ENCODE measurements at places on chromosomes 5 and 9.

GRCh38 chr5:95718203-95718602 is 12.9 kb upstream of the RHOBTB3 start:
- no peak for DNase-seq

GRCh38 chr5:116573702-116574366 is 789 bp downstream of the SEMA6A start:
- no peak for DNase-seq

GRCh38 chr5:178569485-178569884 is 20.7 kb downstream of the COL23A1 start:
- no peak for DNase-seq

- no peak for DNase-seq
Measured at GRCh38 chr5:164376843-164377242, 871.4 kb downstream of the MAT2B start.

DNA sequence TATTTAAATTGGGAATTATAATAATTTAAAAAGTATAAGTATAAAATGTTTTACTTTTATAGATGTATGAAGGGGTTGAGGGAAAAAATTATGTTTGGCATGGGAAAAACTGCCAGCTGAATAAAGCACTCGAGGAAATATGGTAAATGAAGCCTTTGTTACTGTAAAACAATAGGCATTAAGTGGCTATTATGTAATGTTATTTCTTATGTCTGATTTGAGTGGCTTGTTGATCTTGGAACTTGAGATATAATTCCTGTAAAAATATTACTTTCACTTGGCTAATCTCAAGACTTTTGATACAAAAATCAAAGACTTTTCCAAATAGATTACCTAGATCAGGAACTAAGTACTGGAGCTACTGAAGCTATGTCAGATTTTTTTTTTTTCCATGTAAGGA is 182.9 kb downstream of the CD180 start:
- no peak for DNase-seq

GRCh38 chr5:60257596-60258271 is 364.2 kb upstream of the PDE4D start:
- no peak for DNase-seq

DNA sequence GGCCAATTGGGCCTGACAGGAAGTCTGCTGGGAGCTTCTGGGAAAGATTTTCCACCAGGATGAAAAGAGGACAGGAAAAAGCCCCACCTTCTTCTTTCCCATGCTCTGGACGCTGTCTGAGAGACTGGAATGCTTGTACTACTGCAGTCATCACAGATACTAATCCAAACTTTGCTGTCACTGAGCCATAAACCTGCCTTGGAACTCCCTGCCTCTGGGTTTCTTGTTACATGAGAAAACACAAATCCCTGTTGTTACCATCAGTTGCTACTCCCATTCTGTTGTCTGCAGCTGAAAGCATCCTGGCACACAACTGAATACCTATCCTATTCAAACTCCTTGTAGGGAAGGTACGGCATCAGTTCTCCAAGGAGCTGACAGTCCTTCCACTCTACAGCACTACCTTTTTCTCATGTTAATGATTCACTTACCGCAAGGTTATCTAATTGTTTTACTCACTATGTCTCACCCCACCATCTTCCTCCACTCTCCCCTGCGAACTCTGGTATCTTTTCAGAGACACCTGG is 167.5 kb downstream of the CDK5RAP2 start:
- no peak for DNase-seq

GRCh38 chr5:65105301-65105700 is 336.6 kb downstream of the CWC27 start:
- no peak for DNase-seq

GRCh38 chr5:170630711-170631141 is 126.9 kb downstream of the KCNIP1 start:
- DNase-seq: no peak

GRCh38 chr5:179405054-179405416 is 59.8 kb upstream of the ADAMTS2 start:
- DNase-seq: no peak

- no peak for DNase-seq
Measured at GRCh38 chr5:91132550-91132949, 250.6 kb downstream of the ARRDC3 start.

GRCh38 chr9:130268521-130269211 is 3.1 kb downstream of the HMCN2 start:
- no peak for DNase-seq

DNA sequence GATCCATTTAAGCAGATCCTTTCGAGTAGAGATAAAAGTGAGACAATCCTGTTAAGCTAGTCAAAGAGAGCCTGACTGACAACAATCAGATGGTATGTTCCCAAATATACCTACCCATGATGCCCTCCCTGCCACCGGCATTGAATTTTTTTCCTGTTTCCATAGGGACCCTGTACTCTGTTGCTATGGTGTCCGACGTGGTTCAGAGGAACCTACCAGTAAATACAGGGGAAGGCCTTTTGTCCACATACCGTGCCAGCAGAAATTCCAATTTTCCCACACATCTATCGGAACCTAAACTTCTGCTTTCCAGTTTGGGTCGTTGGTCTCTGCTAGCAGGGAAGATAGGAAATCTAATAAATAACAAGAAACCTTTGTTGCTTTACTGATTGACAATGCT is 64.7 kb downstream of the MEGF10 start:
- no peak for DNase-seq

GRCh38 chr5:136236479-136237083 is 43.6 kb upstream of the SMIM32 start:
- DNase-seq: no peak

DNA sequence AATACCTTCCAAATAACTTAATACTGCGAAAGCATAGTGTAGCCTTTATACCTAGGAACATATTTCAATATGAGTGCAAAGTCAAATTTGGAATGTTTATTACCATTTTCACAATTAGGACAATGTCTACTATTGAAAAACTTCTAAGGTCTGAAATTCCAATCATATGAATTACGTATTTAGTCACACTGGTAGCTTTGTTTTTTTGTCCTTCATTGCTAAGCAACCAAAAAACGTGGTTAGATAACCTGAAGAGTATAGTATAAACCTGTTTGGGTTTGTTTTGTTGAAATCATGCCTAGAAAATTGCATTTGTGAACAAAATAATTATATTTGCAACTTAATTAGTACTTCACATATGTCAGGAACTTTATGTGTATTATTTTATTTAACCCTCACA is 134.2 kb downstream of the FBXO4 start:
- DNase-seq: no peak

GRCh38 chr9:88258024-88258423 is 119.7 kb upstream of the SPATA31C2 start:
- DNase-seq: peak; percentile 19

DNA sequence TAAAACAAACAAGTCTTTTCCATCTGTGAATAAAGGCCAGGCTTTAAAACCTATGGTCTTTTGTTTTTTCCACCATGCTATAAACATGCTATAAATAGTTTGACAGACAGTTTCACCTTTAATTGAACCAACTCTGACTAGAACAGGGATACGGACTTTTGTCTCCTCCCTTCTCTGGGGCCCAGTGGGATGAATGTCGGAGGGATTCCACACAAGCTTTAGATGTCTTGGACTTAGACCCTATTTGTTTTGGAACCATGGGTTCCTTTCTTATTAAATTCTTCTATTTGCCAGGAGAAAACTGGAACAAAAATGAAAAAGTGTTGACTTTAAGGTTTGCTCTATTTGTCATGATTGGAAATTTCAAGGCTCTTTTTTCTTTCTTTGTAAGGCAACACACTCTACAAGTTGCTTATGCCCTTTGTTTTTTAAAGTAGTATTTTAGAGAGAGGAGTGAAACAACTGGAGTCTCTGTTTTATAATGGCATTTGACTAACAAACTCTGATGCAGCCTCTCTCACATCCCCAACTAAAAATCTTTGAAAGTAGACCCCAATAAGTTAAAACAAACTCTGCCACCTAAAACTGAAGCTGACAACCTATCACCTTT is 145.3 kb downstream of the MLLT3 start:
- DNase-seq: no peak

DNA sequence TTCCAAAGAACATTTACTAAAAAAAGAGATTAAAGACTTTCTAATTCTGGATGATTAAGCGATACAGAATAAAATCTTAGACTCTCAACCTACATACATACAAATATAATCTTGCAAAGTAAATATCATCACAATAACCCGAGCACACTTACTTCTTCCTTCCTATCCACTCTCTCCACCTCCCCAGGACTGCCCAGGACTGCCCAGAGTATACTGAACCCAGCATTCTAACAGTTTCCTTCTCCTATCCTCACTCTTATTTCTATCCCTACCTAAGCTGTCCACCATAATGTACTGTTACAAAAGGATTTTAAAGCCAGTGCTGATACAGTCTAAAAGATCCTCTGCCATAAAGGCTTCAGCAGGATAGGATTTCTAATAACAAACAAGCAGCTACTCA is 413.3 kb upstream of the POU5F2 start:
- DNase-seq: no peak

- no peak for DNase-seq
Measured at GRCh38 chr5:15844871-15845270, 334.7 kb downstream of the MARCHF11 start.

GRCh38 chr5:72531496-72532190 is 24.4 kb upstream of the ZNF366 start:
- DNase-seq: no peak

GRCh38 chr5:2130361-2130760 is 247.6 kb upstream of the IRX4 start:
- DNase-seq: no peak

DNA sequence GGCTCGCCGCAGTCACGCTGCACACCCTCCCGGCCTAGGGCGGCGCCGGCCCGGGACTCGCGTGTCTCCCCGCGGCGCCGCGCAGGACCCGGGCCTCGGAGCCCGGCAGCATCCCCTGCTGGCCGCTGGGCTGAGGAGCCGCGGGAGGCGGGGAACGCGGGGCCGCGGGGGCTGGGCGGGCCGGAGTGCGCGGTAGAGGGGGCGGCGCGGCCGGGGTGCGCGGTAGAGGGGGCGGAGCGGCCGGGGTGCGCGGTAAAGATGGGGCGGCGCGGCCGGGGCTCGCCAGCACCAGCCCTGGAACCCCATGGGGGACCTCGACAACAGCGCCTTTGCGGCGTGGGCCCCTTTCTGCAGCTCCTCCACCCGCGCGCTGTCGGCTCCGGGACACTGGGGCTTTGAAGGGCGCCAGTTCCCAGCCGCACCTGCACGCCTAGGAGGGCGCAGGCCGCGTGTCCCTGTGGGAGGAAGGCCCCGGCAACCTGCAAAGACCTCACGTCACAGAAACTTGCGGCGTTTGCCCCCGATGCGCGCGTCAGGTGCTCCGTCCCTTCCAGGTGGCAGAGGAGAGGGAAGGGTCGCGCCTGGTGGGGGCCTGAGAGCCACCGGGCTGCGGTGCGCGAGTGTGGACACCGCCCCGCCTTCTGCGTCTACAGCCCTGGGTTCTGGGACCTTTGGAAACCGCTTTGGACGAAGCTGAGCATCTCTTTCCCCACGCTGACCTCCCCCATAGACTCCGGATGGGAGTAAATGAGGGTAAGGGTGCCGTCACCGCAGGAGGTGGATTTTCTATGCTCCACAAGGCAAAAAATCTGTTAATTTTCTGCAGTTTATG is 49.6 kb downstream of the NSUN2 start:
- no peak for DNase-seq

- no peak for DNase-seq
Measured at GRCh38 chr9:5440426-5440825, 2.7 kb upstream of the PLGRKT start.

- DNase-seq: no peak
Measured at GRCh38 chr9:29730163-29730562, 2156.9 kb upstream of the C9orf72 start.

Data from amniotic stem cell (primary cell).